Fibroblast of pulmonary artery (primary cell): ENCODE measurements at places on chromosomes 2 and 18.

DNA sequence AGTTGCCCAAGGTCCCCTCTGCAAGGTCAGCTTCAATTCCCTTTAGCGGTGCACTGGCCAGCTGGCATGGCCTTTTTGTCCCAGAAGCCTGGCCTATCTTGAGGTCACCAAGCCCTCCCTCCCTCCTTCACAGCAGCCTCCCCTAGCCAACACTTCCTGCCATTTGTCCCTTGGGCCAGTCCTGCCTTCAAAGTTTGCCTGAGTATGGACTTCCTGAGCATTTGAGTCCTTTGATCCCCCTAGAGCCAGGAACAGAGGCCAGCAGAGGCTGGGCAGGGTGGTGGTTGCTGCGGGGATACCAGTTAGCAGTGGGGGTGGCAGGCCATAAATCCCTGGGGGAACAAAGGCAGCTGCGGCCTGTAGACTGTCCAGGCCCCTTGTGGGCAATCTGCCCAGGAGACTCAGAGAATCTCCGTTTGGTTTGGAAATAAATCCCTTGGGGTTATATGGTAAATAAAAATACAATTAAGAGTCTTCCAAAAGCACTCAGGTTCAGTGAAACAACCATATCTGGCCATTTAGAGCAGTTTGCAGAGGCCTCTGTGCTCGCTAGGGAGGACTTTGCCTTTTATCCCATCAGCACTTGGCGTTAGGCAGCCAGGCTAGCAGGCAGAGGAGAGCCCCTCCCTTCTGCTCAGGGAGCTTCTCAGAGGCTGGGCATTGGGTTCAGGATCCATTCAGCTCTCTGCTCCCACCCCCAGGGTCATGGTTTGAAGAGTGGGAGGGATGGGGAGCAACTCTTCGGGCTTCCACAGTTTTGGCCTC is 3.1 kb upstream of the HES6 start:
- DNase-seq = peak; percentile 33

- peak; percentile 69 for DNase-seq
These were observed 22.8 kb downstream of the ZSCAN30 start for GRCh38 chr18:35267161-35267651.

DNA sequence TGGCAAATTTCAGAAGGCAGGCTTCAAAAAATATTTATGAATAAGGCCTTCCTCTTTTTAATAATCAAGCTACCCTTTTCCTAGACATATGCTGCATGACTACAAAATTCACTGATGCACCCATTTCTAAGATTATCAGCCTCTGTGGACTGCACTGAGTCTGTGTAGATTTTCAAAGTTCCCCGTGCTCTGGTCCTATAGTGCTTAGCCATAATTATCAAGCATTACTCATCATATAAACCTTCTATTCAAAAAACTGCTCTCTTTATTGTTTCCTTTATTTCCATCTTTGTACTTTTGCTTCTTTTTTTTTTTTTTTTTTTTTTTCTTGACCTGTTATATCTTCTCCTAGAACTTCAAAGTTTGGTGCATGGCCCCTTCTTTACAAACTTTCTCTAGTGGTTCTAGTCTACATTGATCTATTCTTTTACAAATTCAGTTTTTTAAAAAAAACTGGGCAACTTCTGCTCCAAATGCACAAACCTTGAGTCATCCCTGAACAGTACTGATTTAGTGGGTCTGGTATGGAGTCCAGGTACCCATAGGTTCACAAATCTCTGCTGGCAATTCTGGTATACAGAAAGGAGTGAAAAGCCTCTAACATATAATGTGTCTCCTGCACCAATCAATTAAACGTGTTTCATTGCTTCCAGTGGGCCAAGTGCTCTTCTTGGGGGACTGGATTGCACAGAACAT is 481.9 kb downstream of the NUP35 start:
- no peak for DNase-seq

DNA sequence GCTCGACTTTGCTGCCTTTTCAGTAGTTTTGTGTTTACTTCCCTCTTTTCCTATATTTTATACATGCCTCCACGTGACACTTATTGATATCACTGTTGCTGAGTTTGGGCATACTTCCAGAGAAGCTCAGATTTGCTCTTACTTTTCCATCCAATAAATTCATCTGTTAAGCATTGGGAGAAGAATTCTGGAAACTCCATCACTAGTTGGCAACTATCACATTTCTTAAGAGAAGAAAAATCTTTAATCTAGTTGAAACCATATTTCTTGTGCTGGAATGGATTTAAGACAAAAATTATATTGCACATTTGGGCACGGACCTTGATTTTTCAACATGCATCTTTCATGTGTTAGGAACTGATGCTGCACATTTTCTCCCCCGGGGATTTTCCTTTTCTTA is 52.6 kb upstream of the CPO start:
- no peak for DNase-seq

DNA sequence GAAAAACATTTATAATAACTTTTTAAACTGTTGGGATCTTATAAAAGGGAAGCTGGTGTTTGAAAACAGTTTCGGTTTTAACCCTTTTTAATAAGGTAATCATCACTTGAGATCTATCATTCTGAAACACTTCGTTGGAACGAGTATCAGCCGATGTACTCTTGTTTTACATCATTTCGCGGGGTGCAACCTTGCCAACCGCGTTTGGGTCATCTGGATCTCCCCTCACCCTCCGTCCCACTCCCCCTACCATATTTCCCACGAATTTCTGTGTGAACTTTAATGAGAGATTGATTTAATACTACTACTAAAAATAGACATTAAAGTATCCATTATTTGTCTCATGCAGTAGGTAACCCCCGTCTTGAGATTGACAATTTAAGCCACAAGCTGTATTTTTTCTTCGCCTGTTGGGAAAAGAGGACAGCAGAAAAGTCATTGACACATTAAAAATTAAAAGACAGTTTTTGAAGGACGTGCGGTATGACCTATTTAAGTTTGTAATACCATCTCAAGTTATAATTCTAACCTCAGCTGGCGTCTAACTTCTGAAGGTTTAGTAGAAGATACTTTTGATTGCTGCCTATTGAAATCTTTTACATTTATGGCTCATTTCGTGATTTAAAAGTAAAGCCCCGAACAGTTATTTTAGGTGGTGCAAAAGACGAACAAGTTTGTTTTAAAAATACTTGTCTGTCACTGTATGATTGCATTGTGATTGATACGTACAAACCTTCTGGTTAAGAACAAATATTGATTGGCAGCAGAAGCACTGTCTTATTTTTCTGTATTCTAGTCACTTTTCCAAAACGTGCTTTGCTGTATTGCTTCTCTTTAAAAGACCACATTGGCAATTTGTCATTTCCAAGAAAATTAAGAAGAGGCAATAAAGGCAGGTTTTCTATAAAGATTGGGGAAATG is 1.5 kb downstream of the CREB1 start:
- peak; percentile 22 for DNase-seq

DNA sequence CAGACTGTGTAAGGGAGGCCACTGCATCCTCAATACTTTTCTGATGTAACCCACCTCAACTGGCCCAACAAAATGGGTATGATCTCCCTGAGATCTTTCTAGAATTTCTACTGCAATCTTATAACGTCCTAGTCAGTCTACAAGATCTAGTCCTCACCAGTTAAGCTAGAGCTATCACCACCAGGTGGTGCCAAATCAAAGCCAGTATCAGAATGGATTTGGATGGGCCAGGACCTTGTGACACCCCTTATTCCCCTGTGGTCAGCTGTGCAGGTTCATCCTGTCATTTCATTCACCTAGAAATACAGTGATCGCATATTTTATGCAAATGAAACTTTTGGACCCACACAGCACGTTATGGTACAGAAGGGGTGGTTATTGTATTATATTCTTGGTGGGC is 90.3 kb downstream of the OLA1 start:
- peak; percentile 61 for DNase-seq

DNA sequence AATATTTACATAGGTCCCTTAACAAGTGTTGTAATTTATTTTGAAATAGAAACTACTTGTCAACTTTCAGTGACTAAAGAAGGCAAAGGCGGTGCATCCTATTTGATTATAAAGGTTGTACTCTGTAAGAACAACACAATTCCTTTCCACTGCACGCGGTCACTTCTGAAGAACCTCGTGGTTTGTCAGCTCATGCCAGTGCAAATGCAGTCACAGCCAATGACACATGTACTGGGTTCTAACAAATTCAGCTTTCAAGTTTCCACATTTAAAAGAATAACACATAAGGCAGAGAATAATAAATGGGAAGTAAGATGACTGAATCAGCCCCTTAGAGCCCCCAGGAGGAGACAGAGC is 39.7 kb downstream of the CYB5A start:
- DNase-seq = peak; percentile 49

GRCh38 chr2:231425811-231426703 is 30.5 kb downstream of the B3GNT7 start:
- no peak for DNase-seq

DNA sequence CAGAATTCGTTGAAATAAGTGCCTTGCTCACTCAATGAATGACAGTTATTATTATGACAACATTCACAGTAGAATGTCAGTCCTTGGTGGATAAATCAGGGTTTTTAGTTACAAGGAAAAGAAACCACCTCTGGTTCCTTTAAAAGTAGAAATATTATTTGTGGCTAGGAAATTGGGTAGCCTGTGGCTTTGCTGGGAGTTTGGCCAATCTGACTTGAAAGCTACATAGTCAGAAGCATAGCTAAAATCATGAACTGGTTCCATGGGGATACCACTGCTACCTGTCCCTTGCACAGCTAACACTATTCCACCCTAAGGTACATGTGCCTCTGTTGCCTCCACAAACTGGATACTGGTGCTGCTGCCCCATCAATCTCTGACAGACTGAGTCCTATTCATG is 12.8 kb upstream of the SMCHD1 start:
- DNase-seq = no peak

DNA sequence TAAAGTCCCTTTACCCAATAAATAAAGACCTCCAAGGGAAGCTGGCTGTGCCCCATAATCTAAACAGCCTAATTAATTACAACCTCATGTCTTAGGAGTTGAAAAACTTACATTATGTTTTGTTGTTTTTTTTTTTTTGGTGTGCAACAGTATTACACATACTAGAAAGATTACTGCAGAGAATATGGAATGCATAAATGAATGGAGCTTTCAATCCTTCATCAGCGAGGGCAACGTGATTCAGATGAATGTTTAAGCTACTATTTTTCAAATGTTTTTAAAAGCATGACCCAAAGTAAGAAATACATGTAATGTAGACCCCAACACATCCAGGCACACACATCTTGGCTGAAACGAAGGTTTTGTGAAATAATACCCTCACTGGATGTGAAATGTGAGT is 167.1 kb upstream of the FN1 start:
- no peak for DNase-seq

GRCh38 chr2:71941726-71942525 is 205.7 kb downstream of the CYP26B1 start:
- DNase-seq = no peak

DNA sequence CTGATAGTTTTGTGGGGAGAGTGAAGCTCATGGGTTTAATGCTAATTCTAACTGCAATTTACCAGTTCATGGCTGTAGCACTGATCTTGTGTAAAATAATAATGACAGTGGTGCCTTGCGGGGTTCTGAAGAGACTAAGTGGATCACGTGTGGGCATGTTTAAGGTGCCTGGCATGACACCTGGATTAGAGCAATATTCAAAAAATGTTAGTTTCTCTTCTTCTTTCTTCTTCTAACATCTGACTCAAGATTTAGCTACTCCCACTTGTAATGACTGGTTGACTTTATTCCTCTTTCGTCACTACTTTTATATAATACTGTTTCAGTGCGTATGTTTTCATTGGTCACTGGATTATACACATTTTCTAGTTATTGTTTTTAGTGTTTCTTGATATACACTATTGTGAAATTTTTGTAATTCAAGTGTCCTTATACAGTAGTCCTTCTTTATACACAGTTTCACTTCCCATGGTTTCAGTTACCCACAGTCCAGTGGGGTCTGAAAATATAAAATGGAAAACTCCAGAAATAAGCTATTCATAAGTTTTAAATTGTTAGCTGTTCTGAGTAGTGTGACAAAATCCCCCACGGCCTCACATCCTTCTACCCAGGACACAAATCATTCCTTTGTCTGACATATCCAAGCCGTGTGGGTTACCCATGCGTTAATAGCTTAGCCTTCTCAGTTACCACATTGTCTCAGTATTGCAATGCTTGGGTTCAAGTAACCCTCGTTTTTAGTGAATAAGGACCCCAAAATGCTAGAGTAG is 662.2 kb upstream of the CNTNAP5 start:
- DNase-seq = no peak

GRCh38 chr2:137969418-137969765 is 5.1 kb downstream of the HNMT start:
- DNase-seq = peak; percentile 97

GRCh38 chr2:12110074-12110473 is 363.6 kb downstream of the LPIN1 start:
- no peak for DNase-seq

DNA sequence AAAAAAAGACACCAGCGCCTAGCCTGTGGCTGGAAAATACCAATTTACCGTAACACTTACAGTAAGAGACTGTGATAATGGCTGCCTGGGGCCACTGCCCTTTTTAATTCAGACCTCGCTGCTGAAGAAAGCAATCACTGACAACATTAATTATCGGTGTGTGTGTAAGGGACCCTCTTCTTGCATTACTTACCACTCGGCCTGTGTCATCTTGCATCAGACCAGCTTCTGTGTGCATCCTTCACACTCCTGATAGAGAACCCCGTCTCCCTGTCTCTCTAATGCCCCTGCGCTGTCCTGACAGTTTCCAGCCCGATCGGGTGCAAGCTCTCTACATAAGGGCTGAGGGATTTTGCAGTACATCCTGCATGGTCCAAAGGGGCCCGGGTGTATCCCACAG is 124.4 kb downstream of the ZNF516 start:
- DNase-seq = no peak
